ENCODE measurements at places on chromosomes 16 and 17.

DNA sequence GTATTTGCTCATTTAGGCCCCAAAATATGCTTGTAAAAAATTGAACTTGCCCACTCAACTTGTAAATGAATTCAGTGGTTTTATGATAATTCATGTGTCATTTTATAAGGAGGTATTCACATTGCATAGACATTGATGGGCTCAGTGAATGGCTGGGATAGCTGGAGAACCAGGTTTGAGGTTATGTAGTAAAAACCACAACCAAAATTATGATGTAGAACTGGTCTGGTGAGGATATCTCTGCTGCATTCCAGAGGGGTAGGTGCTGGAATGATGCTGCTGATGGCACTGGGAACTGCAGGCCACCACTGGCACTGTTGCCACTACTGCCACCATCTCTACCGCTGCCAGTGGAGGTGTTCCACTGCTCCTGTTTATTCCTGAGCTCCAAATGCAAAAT is 21.5 kb upstream of the RABEP1 start:
- no peak for DNase-seq

DNA sequence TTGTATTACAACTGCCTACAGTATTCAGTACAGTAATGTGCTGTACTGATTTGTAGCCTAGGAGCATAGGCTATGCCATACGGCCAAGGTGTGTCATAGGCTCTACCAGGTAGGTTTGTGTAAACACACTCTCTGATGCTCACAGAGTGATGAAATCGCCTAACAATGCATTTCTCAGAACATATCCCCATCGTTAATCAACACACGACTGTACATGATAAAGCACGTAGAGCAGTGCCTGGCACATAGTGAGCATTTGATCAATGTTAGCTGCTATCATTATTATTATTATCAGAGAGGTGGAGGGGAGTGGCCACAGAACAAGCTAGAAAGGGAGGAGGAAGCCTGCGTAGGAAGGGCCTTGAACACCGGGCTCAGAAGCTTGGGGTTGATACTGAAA is 81.1 kb upstream of the LHX1 start:
- no peak for DNase-seq

- DNase-seq: no peak
Observed at GRCh38 chr16:69762814-69763598, 874 bp downstream of the WWP2 start.

- peak; percentile 24 for DNase-seq
Observed at GRCh38 chr16:89491238-89491869, 993 bp upstream of the ANKRD11 start.

- DNase-seq: no peak
Observed at GRCh38 chr16:51222016-51222415, 70.9 kb upstream of the SALL1 start.

DNA sequence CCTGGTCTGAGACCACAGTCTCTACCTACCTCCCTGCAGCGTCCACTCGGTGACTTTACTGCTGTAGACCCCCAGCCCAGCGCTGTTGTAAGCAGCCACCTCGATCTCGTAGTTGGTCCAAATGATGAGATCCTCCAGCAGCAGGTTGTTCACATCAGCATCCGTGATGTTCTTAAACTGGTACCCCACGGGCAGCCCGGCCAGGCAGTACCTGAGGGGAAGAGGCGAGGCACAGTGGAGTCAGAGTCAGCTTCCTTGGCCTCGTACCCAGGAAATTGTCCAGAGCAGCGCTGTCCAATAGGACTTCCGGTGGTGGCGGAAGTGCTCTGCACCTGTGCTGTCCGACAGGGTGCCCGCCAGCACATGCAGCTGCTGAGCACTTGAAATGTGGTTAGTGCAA is 104.0 kb upstream of the CDC42EP4 start:
- DNase-seq: no peak

GRCh38 chr17:6872936-6873335 is 41.4 kb upstream of the TEKT1 start:
- no peak for DNase-seq

Data from activated CD4-positive, alpha-beta T cell treated with anti-CD3 and anti-CD28 coated beads, Interleukin-10, Interleukin-2, amounts not matched to agents 100 ng/mL and 50 ng/mL, durations not matched to agents 16 hours and 8 hours (primary cell).